ENCODE measurements at places on chromosomes 11 and 22.
A peak's percentile ranks its signal among the peaks of the same experiment; 100 is the strongest.

- DNase-seq = no peak
These were observed 28.9 kb upstream of the YAP1 start for GRCh38 chr11:102081313-102081712.

DNA sequence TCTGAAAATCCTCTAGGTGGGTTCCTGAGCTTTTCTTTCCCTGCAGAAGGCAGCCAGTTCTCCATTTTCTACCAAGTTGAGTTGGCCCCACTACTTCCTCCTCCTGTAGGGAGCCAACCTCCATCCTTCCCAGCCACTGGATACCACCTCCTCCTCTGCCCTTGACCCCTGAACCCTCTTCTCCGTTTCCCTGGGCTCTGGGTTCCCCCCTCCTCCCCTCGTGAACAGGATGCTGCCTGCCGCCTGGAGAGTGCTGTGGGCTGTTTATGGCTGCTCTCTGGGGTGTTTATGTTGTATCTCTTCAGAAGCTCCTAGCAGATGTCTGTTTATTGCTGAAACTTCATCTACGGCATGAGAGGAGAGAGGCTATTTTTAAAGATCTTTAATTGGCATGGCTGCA, 8.6 kb downstream of the MICAL2 start:
- no peak for DNase-seq

DNA sequence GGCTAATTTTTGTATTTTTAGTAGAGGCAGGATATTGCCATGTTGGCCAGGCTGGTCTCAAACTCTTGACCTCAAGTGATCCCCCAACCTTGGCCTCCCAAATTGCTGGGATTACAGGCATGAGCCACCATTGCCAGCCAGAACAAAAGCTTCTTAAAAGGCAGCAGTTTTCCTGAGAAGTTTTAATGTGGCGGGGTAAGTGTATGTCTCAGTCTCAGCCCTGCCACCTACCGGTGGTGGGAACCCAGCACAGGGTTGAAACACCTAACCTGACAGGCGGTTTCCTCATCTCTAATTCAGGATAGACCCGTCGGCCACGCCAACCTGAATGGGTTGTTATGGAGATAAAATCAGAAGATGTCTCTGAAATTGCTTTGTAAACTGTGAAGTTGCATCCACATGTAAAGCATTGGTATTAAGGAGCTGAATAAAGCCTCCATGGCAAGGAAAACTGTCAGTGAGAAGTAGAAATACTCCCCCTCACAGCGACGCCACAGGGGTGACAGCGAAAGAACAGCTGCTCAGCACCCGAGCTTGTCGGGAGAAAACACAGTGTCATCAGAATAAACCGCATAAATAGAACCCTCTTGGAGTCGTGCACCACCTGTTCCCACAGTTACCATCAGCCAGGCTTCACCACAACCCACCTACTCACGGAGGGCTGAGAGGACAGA, 165.9 kb upstream of the NCAM1 start:
- DNase-seq = peak; percentile 47

DNA sequence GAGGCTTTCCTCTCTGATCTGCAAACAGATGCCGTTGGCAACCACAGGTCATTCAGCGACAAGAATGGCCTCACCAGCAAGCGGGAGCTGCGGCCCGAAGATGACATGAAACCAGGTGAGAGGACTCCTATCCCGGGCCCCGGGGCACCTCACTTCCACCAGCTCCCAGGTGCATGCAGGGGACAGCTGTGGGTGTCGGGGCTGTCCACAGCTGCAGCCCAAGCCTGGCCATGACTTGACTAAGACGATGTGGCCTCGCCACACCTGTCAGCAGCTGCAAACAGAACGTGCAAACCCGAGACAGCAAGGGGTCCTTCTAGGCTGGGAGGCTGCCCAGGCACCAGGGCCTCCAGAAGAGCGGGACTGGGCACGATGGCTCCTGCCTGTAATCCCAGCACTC, 3.6 kb downstream of the GAL start:
- no peak for DNase-seq

GRCh38 chr11:2558397-2558796, 113.6 kb downstream of the KCNQ1 start:
- no peak for DNase-seq

- peak; percentile 31 for DNase-seq
These were observed 2.1 kb downstream of the ARHGEF12 start for GRCh38 chr11:120338107-120338933.

- no peak for DNase-seq
These were observed 8.0 kb downstream of the RIBC2 start for GRCh38 chr22:45421349-45422055.

- no peak for DNase-seq
These were observed 678.6 kb upstream of the ANO5 start for GRCh38 chr11:21514316-21514715.

- no peak for DNase-seq
These were observed 51.3 kb downstream of the TUG1 start for GRCh38 chr22:31020334-31020733.

GRCh38 chr22:26713823-26714449, 56.5 kb downstream of the MIAT start:
- peak; percentile 98 for DNase-seq

DNA sequence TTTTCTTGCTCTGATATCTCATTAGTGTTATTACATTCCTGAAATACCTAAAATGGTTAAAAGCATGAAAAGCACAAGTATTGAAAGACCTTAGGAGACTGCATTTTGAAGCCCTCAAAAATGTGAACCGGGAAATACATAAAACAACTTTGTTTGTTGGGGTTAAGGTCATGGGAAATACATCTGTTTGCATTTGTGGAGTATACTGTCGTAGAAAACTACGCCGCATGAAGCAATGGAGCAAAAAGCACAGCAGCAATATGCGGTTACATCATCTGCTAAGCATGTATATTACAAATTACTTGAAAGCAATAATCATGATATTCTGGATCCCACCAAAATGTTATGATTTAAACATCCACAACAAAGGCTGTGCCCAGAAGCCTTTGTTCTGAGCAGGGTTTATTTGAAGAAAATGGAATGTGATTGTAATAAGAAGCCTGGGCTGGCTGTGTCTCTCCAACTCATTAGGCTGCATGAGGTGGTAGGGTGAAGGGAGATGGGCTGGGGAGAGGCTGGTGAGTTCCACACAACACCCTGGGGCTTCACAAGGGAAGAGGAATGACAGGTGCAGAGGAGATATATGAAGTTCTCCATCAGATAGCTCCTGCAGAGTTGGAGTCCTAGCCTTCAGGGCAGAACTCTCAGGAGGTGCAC, 64.7 kb upstream of the LIN7C start:
- DNase-seq = peak; percentile 71

DNA sequence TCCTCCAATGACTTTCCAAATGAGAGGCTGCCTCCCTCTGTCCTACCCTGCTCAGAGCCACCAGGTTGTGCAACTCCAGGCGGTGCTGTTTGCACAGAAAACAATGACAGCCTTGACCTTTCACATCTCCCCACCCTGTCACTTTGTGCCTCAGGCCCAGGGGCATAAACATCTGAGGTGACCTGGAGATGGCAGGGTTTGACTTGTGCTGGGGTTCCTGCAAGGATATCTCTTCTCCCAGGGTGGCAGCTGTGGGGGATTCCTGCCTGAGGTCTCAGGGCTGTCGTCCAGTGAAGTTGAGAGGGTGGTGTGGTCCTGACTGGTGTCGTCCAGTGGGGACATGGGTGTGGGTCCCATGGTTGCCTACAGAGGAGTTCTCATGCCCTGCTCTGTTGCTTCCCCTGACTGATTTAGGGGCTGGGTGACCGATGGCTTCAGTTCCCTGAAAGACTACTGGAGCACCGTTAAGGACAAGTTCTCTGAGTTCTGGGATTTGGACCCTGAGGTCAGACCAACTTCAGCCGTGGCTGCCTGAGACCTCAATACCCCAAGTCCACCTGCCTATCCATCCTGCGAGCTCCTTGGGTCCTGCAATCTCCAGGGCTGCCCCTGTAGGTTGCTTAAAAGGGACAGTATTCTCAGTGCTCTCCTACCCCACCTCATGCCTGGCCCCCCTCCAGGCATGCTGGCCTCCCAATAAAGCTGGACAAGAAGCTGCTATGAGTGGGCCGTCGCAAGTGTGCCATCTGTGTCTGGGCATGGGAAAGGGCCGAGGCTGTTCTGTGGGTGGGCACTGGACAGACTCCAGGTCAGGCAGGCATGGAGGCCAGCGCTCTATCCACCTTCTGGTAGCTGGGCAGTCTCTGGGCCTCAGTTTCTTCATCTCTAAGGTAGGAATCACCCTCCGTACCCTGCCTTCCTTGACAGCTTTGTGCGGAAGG, 2.9 kb downstream of the APOC3 start:
- no peak for DNase-seq

GRCh38 chr11:18322818-18323570, 627 bp downstream of the GTF2H1 start:
- peak; percentile 15 for DNase-seq

- DNase-seq = no peak
These were observed 5.8 kb upstream of the PPIL2 start for GRCh38 chr22:21659864-21660525.

DNA sequence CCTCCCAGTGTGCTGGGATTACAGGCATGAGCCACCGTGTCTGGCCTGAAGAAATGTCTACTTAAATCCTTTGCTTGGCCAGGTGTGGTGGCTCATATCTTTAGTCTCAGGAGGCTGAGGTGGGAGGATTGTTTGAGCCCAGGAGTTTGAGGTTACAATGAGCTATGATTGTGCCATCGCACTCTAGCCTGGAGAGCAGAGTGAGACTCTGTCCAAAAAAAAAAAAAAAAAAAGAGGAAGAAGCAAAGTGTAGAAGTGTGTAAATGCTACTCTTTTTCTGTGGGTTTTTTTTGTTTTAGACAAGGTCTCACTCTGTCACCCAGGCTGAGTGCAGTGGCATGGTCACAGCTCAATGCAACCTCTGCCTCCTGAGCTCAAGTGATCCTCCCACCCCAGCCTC, 6.4 kb upstream of the ATG16L2 start:
- no peak for DNase-seq

- no peak for DNase-seq
These were observed 758.7 kb downstream of the BRD1 start for GRCh38 chr22:49068861-49069500.

GRCh38 chr11:57842873-57843272, 81.3 kb downstream of the CTNND1 start:
- DNase-seq = no peak

- DNase-seq = peak; percentile 88
These were observed 2.1 kb downstream of the LPXN start for GRCh38 chr11:58573451-58574104.

- peak; percentile 89 for DNase-seq
These were observed 10.7 kb downstream of the LSP1 start for GRCh38 chr11:1863352-1864216.

- no peak for DNase-seq
These were observed 3.1 kb upstream of the TMA7B start for GRCh38 chr22:39956932-39957664.

- DNase-seq = no peak
These were observed 53.6 kb upstream of the GRIK4 start for GRCh38 chr11:120457996-120458395.

DNA sequence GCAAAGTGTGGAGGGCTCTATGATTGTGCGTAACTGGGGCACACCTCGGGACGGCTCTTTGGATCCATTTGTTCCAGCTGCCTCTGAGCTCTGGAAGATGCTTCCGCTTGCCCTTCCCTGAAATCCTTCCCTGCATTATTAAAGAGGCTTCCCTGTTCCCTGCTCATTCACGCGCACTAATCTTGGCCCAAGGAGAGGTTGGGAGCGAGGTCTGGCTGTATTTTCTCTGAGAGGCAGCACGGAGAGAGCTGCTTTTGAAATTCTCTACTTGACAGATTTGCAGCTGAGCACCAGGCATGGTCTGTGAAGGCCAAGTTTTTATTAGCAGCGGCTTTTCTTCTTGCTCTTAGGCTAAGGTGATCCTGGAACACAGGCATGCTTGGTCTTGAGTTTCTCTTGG, 94.8 kb upstream of the NTM start:
- DNase-seq = no peak

GRCh38 chr22:19598054-19598855, 74.0 kb upstream of the CLDN5 start:
- DNase-seq = no peak

DNA sequence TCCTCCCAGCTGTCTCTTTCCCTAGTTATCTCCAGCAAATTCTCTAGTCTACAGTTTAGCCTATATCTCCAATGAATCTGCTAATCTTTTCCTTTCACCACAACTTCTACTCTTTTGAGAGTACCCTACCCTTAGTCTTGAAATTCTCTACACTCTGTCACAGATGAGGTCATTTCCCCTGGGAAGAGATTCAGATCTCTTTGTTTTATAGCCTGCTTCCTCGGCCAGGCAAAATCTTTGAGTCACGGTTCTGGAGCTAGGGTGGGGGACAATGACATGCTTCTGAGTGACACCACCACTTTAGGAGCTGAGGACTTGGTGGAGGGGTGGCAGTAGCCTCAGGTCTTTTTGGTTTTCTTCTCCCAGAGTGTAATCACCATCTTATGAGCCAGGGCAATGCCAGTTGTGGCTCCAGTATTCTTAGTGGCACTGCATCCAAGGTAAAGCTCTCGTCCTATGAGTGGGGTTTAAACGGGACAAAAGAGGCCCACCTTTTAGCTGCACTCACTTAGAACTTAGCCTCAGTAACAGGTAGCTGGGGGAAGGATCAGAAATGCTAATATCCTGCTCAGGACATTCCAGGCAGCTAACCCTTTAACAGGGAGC, 98.5 kb upstream of the RRM1 start:
- peak; percentile 71 for DNase-seq

- DNase-seq = no peak
These were observed 12.8 kb downstream of the DHCR7 start for GRCh38 chr11:71435278-71435951.

- no peak for DNase-seq
These were observed 8.0 kb downstream of the MOB2 start for GRCh38 chr11:1478544-1478943.

GRCh38 chr11:85774256-85775101, 36.5 kb downstream of the SYTL2 start:
- DNase-seq = no peak

- DNase-seq = peak; percentile 30
These were observed 10.8 kb downstream of the TP53I11 start for GRCh38 chr11:44939673-44940395.

DNA sequence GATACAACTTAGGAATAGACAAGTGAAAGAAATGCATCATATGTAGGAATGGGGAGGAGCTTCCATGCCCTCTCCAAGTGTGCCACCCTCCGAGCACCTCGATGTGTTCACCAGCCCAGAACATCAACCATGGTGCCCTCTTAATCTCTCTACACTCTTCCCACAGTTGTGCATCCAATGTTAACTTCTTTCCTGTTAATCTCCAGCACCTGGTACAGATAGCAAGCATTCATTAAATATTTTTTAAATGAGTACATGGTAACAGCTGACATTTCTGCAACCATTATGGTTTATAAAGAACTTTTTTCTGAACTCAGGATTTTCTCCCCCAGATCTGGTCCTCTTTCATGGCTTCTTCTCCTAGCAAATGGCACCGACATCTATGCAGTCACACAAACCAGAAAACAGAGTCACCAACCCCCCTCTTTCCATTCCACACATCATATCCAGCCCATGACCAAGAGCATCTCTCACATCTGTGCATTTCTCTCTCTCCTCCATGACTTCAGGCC, 118.1 kb upstream of the CLPB start:
- peak; percentile 24 for DNase-seq

DNA sequence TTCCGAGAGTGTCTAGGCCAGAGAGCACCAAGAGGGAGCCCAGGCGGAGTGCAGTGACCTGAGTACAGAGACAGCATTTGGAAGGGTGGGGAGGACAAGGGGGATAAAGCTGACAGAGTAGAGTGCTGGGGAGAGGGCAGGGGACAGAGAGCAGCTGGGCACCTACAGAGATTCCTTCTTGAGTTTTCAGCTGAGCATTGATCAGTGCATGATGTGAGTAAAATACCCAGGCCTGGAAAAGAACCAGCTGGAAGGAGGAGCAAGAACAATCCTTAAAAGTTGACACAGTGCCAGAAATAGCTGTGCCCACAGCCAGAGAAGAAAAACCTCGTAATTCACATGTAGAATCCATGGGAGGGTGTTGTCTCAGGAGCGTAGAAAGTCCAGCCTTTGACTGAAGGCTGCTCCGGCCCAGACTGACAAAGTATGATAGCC, 33.9 kb upstream of the PANX2 start:
- DNase-seq = no peak

All from fibroblast of skin of right biceps (primary cell).